Sigmoid colon (tissue), 7 donors: ENCODE measurements at places on chromosomes 13 and 19. TPM values are rescaled to one million over a fixed set of nuclear protein-coding genes. Genes with fewer than 3 reads are reported as not detected.

Gene GIPC3
- total RNA-seq = under 0.01 TPM

Gene CFAP97D2
- not detected for total RNA-seq

Gene ANKLE1
- 0.49 TPM for total RNA-seq

Gene CEACAM19
- total RNA-seq = 5.3 TPM

Gene SAFB
- 48.9 TPM for total RNA-seq
